IPS-NIHi11 (cell line): ENCODE measurements at places on chromosomes 7 and 10.

- peak; percentile 57 for DNase-seq
Observed at GRCh38 chr7:128166603-128167041, 74.5 kb upstream of the LEP start.

DNA sequence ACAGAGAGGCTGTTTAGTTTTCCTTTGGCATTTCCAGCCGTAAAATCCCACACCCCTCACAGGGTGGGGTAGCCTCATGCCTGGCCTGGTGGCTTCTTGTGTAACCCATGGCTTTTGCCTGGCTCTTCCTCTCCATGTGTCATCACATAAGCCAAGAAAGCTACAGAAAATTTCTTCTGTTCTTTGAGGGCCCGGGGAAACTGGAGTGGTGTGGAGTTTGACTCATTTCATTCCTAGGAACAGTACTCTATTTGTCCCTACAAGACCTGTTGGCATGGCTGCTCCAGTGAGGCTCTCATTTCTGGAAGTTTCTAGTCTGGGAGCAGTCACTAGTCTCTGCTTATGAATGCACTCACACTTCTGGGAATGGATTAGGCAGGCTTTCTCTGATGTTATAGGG lies 523.9 kb downstream of the SUGCT start:
- DNase-seq = no peak

- no peak for DNase-seq
Observed at GRCh38 chr7:11175371-11175770, 201.7 kb downstream of the PHF14 start.

DNA sequence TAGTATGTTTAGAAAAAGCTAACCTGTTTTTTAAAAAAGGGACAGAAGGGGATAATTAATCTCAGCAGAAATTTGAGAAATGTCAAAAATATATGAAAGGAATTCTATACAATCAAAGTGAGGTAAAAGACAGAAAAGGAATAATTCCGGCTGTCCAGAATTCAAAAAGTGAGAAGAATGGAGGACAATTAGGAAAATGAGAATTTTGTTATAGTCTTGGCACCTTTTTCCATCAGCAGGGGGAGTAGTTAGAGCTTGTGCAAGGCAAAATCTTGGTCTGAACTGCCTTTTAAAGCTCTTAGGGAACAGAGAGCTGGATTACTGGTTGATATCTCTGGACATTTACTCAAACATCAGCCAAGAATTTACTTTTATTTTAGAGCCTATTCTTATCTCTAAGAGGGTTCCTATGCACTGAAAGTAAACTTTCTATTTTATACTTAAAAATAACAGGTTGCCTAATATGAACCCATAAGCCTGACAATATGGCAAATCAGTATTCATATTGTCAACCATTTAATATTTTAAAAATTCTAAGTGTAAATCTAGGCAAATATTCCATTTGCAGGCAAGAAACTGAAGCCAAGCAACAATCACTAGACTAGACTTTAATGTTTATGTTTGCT lies 185.6 kb downstream of the ANK3 start:
- DNase-seq = peak; percentile 24

- DNase-seq = no peak
Observed at GRCh38 chr7:72446591-72447462, 34.7 kb upstream of the CALN1 start.

- DNase-seq = no peak
Observed at GRCh38 chr7:38147005-38147404, 31.0 kb upstream of the STARD3NL start.

DNA sequence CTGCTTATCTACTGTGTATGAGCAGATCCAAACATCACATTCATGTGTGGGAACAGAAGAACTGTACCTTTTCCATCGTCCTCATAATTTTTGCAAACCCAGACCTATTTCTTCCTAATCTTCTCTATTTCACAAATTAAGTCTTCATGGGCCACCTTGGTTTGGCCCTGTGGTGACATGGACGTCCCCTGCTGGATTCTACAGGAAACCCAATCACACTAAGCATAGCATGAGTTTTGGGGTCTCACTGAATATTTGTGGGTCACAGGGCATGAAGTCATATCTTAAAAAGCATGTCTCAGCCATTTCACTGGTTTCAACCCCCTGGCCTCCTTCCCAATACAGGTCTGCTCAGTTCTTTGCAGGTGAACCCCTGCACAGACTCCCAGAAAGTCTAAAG lies 35.8 kb upstream of the CDCA7L start:
- DNase-seq = no peak

DNA sequence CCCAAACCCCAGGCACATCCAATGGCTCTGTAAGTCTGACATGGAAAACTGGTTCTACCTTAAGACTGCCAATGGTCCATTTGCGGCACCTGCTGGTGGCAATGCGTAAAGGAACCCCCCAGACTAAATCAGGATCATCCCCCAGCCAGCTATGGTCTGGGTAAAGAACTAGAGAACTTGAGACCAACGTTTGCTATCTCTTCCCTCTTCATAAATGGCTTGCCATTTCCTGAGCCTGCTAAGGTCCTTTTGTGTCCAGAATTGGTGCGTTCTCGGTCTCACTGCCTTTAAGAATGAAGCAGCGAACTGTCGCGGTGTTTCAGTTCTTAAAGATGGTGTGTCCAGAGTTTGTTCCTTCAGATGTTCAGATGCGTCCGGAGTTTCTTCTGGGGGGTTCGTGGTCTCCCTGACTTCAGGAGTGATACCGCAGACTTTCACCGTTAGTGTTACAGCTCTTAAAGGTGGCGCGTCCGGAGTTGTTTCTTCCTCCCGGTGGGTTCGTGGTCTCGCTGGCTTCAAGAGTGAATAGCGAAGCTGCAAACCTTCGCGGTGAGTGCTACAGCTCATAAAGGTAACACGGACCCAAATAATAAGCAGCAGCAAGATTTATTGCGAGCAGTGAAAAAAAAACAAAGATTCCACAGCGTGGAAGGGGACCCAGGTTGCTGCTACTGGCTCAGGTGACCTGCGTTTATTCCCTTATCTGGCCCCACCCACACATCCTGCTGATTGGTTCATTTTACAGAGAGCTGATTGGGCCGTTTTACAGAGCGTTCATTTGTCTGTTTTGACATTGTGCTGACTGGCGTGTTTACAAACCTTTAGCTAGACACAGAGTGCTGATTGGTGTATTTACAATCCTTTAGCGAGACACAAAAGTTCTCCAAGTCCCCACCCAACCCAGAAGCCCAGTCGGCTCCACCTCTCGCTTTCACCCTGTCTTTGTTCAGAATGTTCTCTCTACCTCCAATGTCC lies 95.4 kb downstream of the ELMO1 start:
- DNase-seq = peak; percentile 25

DNA sequence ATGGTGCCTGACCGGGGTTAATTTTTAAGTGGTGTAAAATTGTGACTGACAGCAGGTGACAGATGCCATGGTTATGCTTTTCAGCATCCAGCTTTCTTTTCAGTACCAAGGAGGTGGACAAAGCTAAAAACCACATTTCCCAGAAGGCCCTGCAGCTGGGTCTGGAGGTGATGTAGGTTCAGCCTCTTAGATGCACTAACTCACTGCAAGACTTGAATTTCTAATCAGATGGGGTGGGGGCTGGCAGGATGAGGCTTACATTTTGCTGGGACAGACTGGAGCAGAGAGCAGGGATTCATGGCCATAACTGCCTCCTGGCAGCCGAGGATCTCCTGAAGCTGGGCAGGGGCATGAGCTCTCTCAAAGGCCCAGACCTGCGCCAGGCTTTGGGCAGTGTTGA lies 52.4 kb downstream of the PDIA4 start:
- DNase-seq = no peak

GRCh38 chr7:144256112-144256511 lies 8.5 kb downstream of the OR2A7 start:
- DNase-seq = no peak

GRCh38 chr7:99249985-99250575 lies 22.6 kb upstream of the MYH16 start:
- no peak for DNase-seq
